ENCODE measurements at places on chromosomes 3 and 15. TPM values are rescaled to one million over a fixed set of nuclear protein-coding genes. Genes with fewer than 3 reads are reported as not detected.

CYP1A1 gene
- 0.55 TPM for total RNA-seq

GPR171 gene
- total RNA-seq = 0.38 TPM

FRMD4B gene
- 60.3 TPM for total RNA-seq

FANCD2 gene
- 11.7 TPM for total RNA-seq

LIPH gene
- 3.3 TPM for total RNA-seq

CPNE4 gene
- 18.1 TPM for total RNA-seq

EFHB gene
- 1.8 TPM for total RNA-seq

BAHD1 gene
- total RNA-seq = 12.9 TPM

NR1I2 gene
- total RNA-seq = 0.38 TPM

PIERCE2 gene
- total RNA-seq = 1.8 TPM

IL17RC gene
- total RNA-seq = 28.1 TPM

TGM4 gene
- total RNA-seq = not detected

SLC22A13 gene
- total RNA-seq = 0.27 TPM

Data from camera-type eye (tissue), 1 donor.